ENCODE measurements at places on chromosomes 16 and 17. TPM values are rescaled to one million over a fixed set of nuclear protein-coding genes. Genes with fewer than 3 reads are reported as not detected.
A peak's percentile ranks its signal among the peaks of the same experiment; 100 is the strongest.

- H3K27ac ChIP-seq, result no peak overlapping the region
- H3K27me3 ChIP-seq, result no peaks in the 10 kb centered on the region
- H3K4me3 ChIP-seq, result no peak overlapping the region
- no peaks in the 10 kb centered on the region for H3K36me3 ChIP-seq
- peaks cover 3% of the 10 kb centered on the region for H3K4me1 ChIP-seq
Observed at GRCh38 chr17:68133346-68134045, 98.0 kb downstream of the KPNA2 start.

DNA sequence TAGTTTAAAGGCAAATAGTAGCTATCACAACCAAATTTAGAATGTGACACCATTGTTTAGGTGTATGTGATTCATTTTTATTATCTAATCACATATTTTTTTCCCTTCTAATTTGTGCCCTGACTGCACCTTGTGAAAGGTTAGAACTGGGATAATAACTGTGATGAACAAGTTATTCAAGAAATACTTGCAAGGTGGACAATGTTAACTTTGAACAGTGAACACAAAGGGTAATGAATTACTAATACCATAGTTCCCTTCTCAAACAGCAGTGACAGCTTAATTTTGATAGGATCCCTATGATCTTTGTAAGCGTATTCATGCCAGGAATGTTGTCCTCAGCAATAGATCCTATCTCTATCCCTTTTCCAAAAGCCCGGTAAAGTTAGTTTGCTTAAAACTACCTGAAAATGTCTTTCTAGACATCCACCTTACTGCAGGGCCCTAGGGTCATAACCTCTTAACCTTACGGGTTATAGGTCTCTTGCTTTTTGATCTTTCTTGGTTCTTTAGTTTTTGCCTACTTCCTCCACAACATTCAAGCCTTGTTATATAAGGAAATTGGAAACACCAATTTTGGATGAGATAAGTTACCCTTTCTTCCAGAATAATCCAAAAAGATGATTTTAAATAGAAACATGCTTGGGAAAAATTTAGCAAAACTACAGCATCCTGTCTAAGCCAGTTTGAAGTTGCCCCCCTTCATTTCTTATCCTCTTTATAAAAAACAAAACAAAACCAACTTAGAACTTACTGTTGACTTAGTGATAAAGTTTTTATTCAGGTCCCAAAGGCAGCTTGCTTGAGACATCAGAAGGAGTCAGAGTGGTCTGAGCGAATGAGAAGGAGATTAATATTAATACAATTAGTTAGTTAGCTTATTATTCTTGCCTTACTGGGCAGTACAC is 200.0 kb upstream of the TBX2 start:
- H3K27ac ChIP-seq, result no peak overlapping the region
- no peaks in the 10 kb centered on the region for H3K27me3 ChIP-seq
- H3K4me3 ChIP-seq, result no peak overlapping the region
- peaks cover 5% of the 10 kb centered on the region for H3K4me1 ChIP-seq
- DNase-seq, result no peak

DNA sequence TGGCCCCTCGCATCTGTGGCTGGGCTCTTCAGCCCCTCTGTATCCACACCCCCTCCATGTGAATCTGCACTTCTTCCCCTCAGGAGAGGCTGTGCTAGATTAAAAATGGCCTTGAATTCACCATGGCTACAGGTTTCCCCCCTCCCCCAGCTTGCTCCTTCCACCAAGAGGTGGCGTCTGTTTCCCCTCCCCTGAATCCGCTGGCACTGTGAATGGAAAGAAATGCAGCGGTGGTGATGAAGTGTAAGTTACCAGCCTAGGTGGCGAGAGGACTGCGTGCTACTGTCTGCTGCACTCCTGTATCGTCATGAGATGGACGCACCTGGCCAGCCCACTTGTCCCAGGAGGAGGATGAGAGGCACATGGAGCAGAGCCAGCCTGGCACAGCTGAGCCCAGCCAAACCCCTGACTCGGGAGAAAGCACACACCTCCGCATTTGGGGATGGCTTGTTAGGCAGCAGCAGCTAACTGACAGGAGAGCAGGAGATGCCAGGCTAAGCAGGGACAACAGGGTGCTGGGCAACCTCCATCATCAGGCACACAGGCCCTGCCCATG is 26.2 kb downstream of the TNFRSF13B start:
- H3K36me3 ChIP-seq, result peaks cover 27% of the 10 kb centered on the region
- H3K27ac ChIP-seq, result no peak overlapping the region
- H3K4me3 ChIP-seq, result no peak overlapping the region
- no peak for DNase-seq
- peaks cover 15% of the 10 kb centered on the region for H3K4me1 ChIP-seq

GRCh38 chr17:41265078-41265477 is at the start of gene KRTAP9-6:
Gene KRTAP9-6 (plus strand): TSS chr17:41265378. CDS start chr17:41265378, 0 bp downstream.
- H3K4me3 ChIP-seq, result no peak within 1 kb of the TSS
- DNase-seq, result no peak
- no peaks in the 10 kb centered on the region for H3K36me3 ChIP-seq
- no peaks in the 10 kb centered on the region for H3K4me1 ChIP-seq
- H3K27ac ChIP-seq, result no peak within 1 kb of the TSS

GRCh38 chr16:14445937-14446715 is 183.9 kb downstream of the PARN start:
- peak overlapping the region; percentile 8 for H3K27ac ChIP-seq
- no peak overlapping the region for H3K4me3 ChIP-seq
- no peaks in the 10 kb centered on the region for H3K27me3 ChIP-seq
- no peaks in the 10 kb centered on the region for H3K36me3 ChIP-seq
- peaks cover 9% of the 10 kb centered on the region for H3K4me1 ChIP-seq
- DNase-seq, result peak; percentile 30

DNA sequence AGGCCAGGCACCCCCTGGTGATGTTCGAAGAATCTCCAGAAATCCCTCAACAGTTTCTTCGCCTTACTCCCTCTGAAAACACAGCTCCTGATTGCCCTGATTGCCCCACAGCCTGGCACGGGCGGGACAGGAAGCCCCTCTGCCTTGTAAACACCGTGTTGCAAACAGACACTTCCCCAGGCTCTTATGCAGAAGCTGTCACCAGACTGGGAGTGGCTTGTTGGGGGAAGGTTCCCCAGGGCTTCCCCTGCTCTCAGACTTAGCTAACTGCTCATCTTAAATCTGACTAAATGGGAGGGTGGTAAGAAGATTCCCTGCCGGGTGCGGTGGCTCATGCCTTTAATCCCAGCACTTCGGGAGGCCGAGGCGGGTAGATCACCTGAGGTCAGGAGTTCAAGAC is 11.2 kb downstream of the PIK3R5 start:
- H3K4me3 ChIP-seq, result no peak overlapping the region
- no peak overlapping the region for H3K27ac ChIP-seq

GRCh38 chr17:79793924-79794304 is 3.0 kb downstream of the CBX8 start:
- peaks cover 13% of the 10 kb centered on the region for H3K4me1 ChIP-seq
- DNase-seq, result no peak
- H3K36me3 ChIP-seq, result peaks cover 4% of the 10 kb centered on the region
- H3K27me3 ChIP-seq, result peaks cover 25% of the 10 kb centered on the region
- no peak overlapping the region for H3K27ac ChIP-seq
- H3K4me3 ChIP-seq, result peak overlapping the region; percentile 83

- H3K4me1 ChIP-seq, result peaks cover 2% of the 10 kb centered on the region
- no peak for DNase-seq
- H3K36me3 ChIP-seq, result no peaks in the 10 kb centered on the region
- no peak overlapping the region for H3K27ac ChIP-seq
- no peak overlapping the region for H3K4me3 ChIP-seq
Observed at GRCh38 chr16:48617711-48618148, 7.8 kb upstream of the N4BP1 start.

DNA sequence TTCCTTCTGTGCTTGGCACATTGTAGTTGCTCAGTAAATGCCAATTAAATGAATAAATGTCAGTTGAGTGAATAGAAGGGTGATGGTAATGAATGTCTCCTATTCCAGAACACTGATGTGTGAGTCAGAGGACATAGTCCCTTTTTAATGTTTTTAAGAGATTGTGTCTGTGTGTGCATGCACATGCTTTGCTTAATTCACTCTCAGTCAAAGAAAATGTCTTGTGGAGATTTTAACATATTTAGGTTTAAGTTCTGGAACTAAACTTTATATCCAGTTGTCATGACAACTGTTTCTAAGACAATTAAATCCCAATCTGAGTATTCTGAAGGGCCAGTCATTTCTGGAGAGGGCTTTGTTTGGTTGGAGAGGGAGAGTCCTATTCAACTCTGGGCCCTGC is 255.3 kb upstream of the CDH11 start:
- no peak for DNase-seq
- H3K27ac ChIP-seq, result no peak overlapping the region
- H3K36me3 ChIP-seq, result no peaks in the 10 kb centered on the region
- H3K27me3 ChIP-seq, result no peaks in the 10 kb centered on the region
- H3K4me3 ChIP-seq, result no peak overlapping the region
- no peaks in the 10 kb centered on the region for H3K4me1 ChIP-seq

- H3K4me3 ChIP-seq, result no peak overlapping the region
- no peaks in the 10 kb centered on the region for H3K36me3 ChIP-seq
- DNase-seq, result no peak
- peaks cover 12% of the 10 kb centered on the region for H3K27me3 ChIP-seq
- H3K27ac ChIP-seq, result no peak overlapping the region
Observed at GRCh38 chr17:40448639-40449261, 5.5 kb downstream of the IGFBP4 start.

GRCh38 chr17:39009581-39010001 is 42.4 kb upstream of the FBXO47 start:
- H3K4me3 ChIP-seq, result no peak overlapping the region
- no peak overlapping the region for H3K27ac ChIP-seq
- no peaks in the 10 kb centered on the region for H3K36me3 ChIP-seq

GRCh38 chr16:53068423-53068833 is 13.6 kb downstream of the CHD9 start:
- H3K4me1 ChIP-seq, result peaks cover 18% of the 10 kb centered on the region
- no peaks in the 10 kb centered on the region for H3K36me3 ChIP-seq
- DNase-seq, result no peak
- H3K4me3 ChIP-seq, result no peak overlapping the region
- H3K27ac ChIP-seq, result no peak overlapping the region
- peaks cover 5% of the 10 kb centered on the region for H3K27me3 ChIP-seq

DNA sequence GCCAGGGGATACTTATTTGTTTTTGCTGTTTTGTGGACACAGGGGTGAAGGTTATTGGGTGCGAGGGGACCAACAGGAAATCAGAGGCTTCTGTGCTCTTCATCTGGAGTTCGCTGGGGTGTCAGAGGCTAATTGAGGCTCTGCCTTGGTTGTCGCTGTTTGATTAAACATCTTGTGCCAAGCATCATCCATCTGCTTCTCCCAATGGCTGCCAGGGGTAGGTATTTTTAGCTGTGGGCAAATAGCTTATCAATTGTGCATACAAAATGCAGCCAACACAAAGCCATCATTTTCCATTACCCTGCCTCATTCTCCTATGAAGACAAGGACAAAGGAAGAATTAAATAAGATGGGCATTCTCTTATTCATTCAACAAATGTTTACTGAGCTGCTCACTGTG is 27.8 kb downstream of the GPR139 start:
- H3K27ac ChIP-seq, result no peak overlapping the region
- H3K27me3 ChIP-seq, result peaks cover 2% of the 10 kb centered on the region
- H3K36me3 ChIP-seq, result no peaks in the 10 kb centered on the region

- H3K36me3 ChIP-seq, result no peaks in the 10 kb centered on the region
- H3K27ac ChIP-seq, result no peak overlapping the region
- H3K27me3 ChIP-seq, result no peaks in the 10 kb centered on the region
- no peak for DNase-seq
Observed at GRCh38 chr17:70891306-70891705, 722.0 kb downstream of the KCNJ2 start.

GRCh38 chr16:85936816-85937215 is 37.9 kb downstream of the IRF8 start:
- peaks cover 21% of the 10 kb centered on the region for H3K27me3 ChIP-seq
- H3K4me3 ChIP-seq, result no peak overlapping the region
- peaks cover 2% of the 10 kb centered on the region for H3K4me1 ChIP-seq
- no peak overlapping the region for H3K27ac ChIP-seq

DNA sequence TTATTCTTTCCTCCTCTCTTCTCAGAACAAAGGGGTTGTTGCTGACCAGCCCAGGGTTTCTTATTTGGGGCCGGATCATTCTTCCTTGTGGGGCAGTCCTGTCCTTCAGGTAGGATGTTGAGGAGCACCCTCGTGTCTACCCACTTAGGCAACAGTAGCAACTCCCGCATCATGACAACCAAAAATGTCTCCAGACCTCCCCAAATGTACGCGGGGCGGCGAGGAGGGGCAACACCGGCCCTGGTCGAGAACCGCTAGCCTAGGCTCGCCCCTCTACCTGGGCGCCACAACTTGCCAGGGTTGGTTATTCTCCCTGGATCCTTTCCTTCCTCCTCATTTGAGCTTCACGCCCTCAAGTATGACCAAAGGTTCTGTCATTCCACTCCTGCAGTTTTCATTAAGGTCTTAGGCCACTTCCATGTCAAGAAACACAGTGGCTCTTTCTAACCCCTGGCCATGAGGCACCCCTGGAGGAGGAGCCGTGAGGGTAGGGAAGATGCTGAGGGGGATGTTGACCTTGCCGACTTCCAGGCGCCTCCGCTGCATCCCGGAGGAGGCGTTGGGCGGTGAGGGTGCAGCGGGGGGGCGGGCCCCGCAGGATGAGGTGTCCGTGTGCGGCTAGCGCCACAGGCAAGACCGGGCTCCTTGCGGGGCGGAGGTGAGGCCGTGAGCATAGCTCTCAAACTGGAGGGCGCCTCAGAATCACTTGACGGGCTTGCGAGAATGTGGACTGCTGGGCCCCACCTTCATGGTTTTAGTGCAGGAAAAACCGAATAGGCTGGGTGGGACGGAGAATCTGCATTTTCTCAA is 712 bp upstream of the SPECC1 start:
- peak; percentile 37 for DNase-seq
- no peaks in the 10 kb centered on the region for H3K4me1 ChIP-seq
- H3K4me3 ChIP-seq, result peak overlapping the region; percentile 94
- H3K27me3 ChIP-seq, result peaks cover 4% of the 10 kb centered on the region

GRCh38 chr16:53773881-53774280 is 69.9 kb downstream of the FTO start:
- no peaks in the 10 kb centered on the region for H3K27me3 ChIP-seq
- H3K4me3 ChIP-seq, result no peak overlapping the region
- DNase-seq, result no peak
- H3K36me3 ChIP-seq, result no peaks in the 10 kb centered on the region

GRCh38 chr16:52497067-52497816 is 49.7 kb downstream of the TOX3 start:
- H3K36me3 ChIP-seq, result no peaks in the 10 kb centered on the region
- H3K4me3 ChIP-seq, result peak overlapping the region; percentile 64
- H3K4me1 ChIP-seq, result peaks cover 59% of the 10 kb centered on the region
- peak overlapping the region; percentile 48 for H3K27ac ChIP-seq

GRCh38 chr17:55990332-55991006 is 162.8 kb upstream of the ANKFN1 start:
- H3K36me3 ChIP-seq, result no peaks in the 10 kb centered on the region
- peaks cover 2% of the 10 kb centered on the region for H3K27me3 ChIP-seq
- no peaks in the 10 kb centered on the region for H3K4me1 ChIP-seq
- H3K4me3 ChIP-seq, result no peak overlapping the region
- no peak overlapping the region for H3K27ac ChIP-seq

NEUROD2 gene
- 6.3 TPM for total RNA-seq

SRSF1 gene
- total RNA-seq, result 227 TPM

HOXB5 gene
- total RNA-seq, result not detected

TBC1D3I gene
- 3.0 TPM for total RNA-seq

RILP gene
- total RNA-seq, result 4.2 TPM

CPHXL2 gene
- total RNA-seq, result not detected

KRT20 gene
- total RNA-seq, result not detected

TRPV3 gene
- total RNA-seq, result 0.74 TPM

ITGAD gene
- total RNA-seq, result not detected

TBC1D3G gene
- total RNA-seq, result not detected

Data from glutamatergic neuron (in vitro differentiated cells).